ENCODE measurements at places on chromosomes 4 and X.
A peak's percentile ranks its signal among the peaks of the same experiment; 100 is the strongest.

DNA sequence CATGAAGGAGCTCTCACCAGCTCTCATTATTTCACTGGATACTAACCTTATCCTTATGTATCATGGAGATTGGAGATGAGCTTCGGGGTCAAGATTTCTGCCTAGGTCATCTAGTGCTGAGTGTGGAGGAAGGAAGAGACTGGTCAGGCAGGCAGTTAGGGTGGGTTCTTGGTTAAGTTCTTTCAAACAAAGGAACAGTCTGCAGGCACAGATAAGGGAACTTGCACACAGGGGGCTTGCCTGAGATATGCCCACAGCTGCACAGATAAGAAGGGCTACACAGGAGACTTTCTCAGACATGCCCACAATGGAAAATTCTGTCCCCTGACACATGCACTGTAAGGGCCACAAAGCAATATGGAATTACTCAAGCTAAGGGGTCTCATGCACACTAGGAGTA, 904.1 kb downstream of the NLGN4X start:
- no peak for DNase-seq

- no peak for DNase-seq
Observed at GRCh38 chr4:165118256-165118909, 5.7 kb upstream of the TMEM192 start.

- DNase-seq = no peak
Observed at GRCh38 chr4:74402692-74403456, 37.9 kb downstream of the EREG start.

DNA sequence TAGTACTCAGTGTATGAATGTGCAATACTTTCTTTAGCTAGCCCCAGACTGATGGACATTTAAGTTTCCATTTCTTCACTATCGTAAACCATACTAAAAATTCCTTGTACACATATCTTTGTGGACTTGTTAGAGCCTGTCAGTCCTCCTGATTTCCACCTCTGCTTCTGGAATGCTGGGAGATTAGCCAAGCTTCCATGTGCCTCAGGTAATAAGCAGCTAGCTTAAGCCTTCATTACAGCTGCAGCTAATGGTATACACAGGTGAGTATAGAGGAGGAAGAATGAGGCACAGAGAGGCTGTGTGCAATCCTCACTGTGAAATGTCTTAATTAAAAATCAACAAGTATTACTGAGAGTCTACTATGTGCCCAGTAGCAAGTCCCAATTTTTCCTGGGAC, 9.8 kb downstream of the SMIM9 start:
- DNase-seq = no peak

GRCh38 chrX:49071877-49072711, 1.7 kb downstream of the PRAF2 start:
- no peak for DNase-seq

GRCh38 chrX:47144626-47145394, at the start of the genes NDUFB11 and RBM10:
Gene NDUFB11, minus strand, starts transcription at chrX:47144702. Its CDS starts 23 bp downstream, at chrX:47144679.
Gene RBM10, plus strand, starts transcription at chrX:47145221. Its CDS starts 2,261 bp downstream, at chrX:47147482.
- DNase-seq = peak; percentile 87

DNA sequence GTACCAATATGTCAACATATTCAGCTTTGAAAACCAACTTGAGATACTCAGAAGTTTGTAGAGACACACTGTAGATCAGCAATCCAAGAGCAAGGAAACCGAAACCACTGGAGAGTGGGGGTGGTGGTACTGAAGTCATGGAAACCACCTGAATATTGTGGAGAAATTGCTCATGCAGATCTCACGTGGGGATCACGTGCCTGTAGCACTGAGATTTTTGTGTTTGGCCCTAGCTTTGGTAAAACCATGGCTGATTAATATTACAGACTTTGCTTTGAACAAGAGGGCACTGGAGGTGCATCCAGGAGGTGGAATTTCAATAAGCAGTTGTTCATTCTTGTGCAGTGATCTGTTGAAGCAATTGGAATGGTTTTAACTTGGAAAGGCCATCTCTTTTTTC, 47.2 kb downstream of the GBA3 start:
- no peak for DNase-seq

- DNase-seq = no peak
Observed at GRCh38 chr4:632196-632790, 6.9 kb downstream of the PDE6B start.

GRCh38 chrX:2690856-2691542, at the start of gene CD99:
Gene CD99, plus strand, starts transcription at chrX:2691295. Its CDS starts 66 bp downstream, at chrX:2691361.
- DNase-seq = no peak

GRCh38 chr4:84384801-84385200, 114.3 kb downstream of the NKX6-1 start:
- no peak for DNase-seq

- DNase-seq = no peak
Observed at GRCh38 chr4:156898373-156899117, 73.1 kb downstream of the PDGFC start.

- no peak for DNase-seq
Observed at GRCh38 chrX:31123335-31123734, 51.5 kb upstream of the FTHL17 start.

DNA sequence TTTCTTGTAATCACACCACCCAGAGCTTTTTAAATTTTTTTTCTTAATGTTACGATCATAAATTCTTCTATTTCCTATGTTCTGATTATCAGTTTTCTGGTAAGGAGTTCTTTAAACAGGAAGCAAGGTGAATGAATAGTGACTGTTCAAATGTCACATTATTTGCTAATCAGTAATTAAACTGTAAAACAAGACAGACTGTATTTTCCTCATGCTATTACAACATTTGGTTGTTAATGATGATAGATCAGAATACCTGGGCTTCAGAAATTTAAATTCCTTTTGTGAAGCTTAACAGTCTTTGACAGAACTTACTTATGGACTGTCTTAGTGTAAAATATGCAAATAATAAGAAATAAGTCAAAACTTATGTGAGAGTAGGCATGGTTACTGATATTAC, 41.4 kb downstream of the CLCN3 start:
- no peak for DNase-seq

Measured in LNCaP clone FGC (cell line).